ENCODE measurements at places on chromosomes 11 and 22.

DNA sequence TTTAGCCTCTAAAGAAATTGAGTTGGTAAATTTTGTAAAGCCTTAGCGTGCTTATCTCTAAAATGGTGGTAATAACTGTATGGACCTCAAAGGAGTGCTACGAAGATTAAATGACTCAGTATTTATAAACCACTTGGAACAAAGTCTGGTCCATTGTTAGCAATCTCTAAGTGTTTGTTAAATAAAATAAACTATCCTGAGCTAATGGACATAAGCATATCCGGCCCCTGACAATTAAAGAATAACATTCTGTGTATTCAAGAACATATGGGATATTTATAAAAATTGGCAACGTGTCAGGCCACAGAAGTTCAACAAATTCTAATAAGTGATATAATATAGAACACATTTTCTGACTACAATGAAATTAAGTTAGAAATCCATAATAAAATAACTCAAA, 71.0 kb downstream of the MYEOV start:
- no peak for DNase-seq

- no peak for DNase-seq
These were observed 18.8 kb downstream of the RASD2 start for GRCh38 chr22:35559354-35560005.

DNA sequence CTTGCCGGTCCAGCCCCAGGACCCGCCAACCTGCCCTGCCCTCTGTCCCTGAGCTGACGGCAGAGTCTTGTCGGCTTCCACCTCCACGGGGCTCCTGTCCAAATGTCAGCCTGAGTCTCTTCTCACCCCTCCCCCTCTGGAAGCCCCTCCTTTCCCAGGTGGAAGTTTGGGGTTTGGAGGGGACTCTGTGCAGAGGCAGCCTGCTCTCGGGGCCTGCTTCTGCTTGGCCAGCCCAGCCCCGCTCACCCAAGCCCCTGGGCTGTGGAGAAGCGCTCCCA, 31.0 kb downstream of the CTTN start:
- DNase-seq: no peak

DNA sequence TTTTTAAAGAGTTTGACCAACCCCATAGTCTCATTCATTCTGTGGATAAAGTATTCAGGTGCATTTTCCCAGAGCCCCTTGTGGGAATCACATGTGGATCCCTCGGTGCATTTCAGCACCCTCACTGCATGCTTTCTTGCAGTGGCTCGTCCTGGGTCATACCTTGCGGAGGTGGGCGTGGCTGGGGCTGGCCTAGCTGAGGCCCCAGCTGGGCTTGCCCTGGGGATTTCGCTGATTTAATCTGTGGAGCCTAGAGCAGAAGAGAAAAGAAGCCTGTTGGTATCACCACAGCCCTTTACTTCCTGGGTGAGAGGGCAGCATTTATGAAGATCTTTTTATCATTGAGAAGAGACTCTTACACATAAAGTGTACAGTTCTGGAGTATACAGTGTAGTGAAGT, 53.1 kb downstream of the FBXO7 start:
- DNase-seq: no peak

DNA sequence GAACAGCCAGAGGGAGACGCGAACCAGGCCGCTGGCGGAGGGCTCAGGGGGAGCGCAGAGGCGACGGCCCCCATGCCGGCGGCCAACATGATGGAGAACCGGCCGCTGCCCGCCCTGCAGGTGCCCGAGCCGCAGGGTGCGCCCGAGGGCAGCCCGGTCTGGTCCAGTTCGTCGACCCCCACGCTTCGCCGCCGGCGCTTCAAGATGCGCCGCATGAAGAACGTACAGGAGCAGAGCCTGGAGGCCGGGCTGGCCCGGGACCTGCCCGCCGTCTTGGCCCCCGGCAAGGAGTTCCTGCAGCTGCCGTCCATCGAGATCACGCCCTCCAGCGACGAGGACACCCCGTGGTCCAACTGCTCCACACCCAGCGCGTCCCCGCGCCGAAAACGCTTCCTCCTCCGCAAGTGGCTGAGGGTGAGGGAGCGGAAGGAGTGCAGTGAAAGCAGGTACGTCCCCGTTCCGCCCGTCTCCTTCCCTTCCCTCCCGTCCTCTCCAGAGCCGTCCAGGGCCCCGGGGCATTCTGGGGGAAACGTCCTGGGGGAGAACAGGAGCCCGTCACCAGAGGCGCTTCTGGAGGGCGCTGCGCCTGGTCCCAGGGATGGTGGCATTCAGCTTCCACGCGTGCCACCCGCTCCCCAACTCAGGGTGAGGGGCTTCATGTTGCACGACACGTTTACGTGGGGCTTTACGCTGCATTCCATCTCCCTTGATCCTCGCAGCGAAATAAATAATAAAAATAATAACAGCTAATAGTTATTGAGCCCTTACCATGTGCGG, 840 bp downstream of the GRAMD1B start:
- DNase-seq: peak; percentile 27

GRCh38 chr11:33475993-33476392, 218.8 kb downstream of the HIPK3 start:
- no peak for DNase-seq

GRCh38 chr11:76629853-76630599, 40.5 kb downstream of the LRRC32 start:
- DNase-seq: no peak

DNA sequence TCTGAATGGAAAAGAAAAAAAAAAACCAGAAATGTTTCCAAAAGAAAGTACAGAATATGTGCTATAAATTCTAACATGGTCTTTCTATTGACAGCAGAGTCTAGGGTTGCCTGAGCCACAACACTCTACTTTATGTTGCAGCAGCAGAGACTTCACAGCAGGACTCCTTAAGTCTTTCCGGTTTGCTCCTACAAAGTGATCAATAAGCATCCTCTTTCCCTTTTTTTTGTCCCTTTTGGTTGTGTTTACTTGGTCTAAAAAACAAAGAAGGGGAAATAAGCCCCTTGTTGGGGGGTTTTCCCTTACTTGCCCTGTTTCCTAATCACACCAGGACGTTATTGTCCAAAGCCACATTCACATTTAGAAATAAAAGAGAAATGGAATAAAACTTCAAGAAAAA, 163.1 kb upstream of the MPPED2 start:
- DNase-seq: no peak

DNA sequence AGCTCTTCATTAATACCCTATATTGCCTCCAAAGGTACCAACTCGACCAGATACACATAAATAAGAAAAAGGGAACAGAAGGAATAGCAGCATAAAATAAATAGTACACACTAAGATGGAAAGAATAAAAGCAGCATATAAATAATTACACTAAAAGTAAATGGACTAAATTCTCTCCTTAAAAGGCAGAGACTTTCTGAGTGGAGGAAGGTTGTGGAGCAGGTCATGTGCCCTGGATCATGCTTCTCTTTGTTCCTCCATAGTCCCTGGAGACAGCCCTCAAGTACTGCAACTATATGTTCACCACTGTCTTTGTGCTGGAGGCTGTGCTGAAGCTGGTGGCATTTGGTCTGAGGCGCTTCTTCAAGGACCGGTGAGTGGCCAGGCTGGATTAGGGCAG, 101.4 kb downstream of the CACNA1I start:
- no peak for DNase-seq

DNA sequence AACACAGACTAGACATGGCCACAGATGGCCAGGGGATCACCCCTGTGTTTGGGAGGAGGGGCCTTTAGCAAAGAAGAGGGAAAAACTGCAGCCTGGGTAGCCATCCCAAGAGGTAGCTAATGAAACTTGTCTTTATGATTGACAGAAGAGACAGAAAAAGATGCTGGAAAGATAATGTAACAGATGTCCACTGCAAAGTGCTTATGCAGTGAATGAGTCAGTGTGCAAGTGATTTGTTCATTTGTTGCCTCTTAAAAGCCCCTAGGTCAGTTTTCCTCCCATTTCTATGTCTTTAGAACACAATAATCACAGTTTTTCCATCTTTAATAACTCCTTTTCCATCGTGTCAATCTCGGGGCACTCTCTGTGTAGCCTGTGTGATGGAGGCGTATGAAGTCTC, 57.2 kb downstream of the INSC start:
- DNase-seq: no peak

GRCh38 chr11:126702987-126703386, 297.6 kb downstream of the KIRREL3 start:
- no peak for DNase-seq

GRCh38 chr11:90134478-90135003, at the start of gene NAALAD2:
Gene NAALAD2 (plus strand): TSS chr11:90134663. CDS start chr11:90134759, 96 bp downstream.
- no peak for DNase-seq

DNA sequence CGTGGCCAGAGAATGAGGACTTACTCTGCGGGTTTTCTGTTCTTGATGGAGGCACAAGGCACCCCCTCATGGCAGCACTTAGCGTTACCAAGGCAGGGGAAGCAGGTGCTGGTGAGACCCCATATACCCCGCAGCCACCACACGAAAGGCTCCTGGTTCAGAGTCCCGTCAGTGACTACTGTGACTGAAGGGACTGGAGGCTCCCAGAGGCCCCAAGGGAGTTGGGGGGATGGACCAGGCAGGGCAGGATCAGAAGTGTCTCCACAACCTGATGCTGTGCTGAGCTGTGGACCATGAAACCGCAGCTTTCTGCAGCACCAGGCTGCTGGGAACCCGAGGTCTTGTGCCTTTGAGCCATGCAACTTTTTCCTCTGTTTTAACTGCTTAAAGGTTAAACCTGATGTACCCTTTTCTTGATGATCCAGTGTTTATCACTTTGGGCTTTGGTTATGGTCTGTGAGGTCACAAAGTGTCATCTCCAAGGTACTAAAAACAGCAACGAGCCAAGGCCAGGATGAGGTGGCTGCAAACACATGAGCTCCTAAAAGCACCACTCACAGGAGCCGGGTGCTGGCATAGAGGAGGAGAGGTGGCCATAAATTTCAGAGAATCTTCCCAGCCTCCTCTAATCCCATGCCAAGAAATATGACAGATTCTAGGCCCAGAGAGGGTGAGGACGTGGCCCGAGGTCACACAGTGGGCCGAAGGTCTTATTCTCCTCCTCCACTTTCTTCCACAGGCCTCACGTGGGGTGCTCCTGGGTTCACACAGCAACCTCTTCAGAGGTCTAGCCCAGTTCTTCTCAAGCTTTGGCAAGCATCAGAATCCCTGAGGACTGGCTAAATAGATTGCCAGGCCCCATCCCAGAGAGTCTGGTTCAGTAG, 4.2 kb upstream of the LRRC32 start:
- DNase-seq: no peak

GRCh38 chr11:110134110-110134509, 40.9 kb downstream of the ZC3H12C start:
- no peak for DNase-seq

- DNase-seq: no peak
These were observed 96.2 kb downstream of the RASSF10 start for GRCh38 chr11:13105237-13105844.

GRCh38 chr11:114132944-114133394, 73.5 kb downstream of the ZBTB16 start:
- DNase-seq: no peak

- DNase-seq: no peak
These were observed 35.1 kb downstream of the APOL3 start for GRCh38 chr22:36125434-36125833.

- DNase-seq: no peak
These were observed 26.5 kb downstream of the RPL27A start for GRCh38 chr11:8709002-8709672.

GRCh38 chr11:43962383-43963278, 20.2 kb downstream of the C11orf96 start:
- DNase-seq: no peak

- no peak for DNase-seq
These were observed 1020.5 kb downstream of the BRD1 start for GRCh38 chr22:48807155-48807554.

- no peak for DNase-seq
These were observed 34.1 kb downstream of the CSNK2A3 start for GRCh38 chr11:11318961-11319360.

DNA sequence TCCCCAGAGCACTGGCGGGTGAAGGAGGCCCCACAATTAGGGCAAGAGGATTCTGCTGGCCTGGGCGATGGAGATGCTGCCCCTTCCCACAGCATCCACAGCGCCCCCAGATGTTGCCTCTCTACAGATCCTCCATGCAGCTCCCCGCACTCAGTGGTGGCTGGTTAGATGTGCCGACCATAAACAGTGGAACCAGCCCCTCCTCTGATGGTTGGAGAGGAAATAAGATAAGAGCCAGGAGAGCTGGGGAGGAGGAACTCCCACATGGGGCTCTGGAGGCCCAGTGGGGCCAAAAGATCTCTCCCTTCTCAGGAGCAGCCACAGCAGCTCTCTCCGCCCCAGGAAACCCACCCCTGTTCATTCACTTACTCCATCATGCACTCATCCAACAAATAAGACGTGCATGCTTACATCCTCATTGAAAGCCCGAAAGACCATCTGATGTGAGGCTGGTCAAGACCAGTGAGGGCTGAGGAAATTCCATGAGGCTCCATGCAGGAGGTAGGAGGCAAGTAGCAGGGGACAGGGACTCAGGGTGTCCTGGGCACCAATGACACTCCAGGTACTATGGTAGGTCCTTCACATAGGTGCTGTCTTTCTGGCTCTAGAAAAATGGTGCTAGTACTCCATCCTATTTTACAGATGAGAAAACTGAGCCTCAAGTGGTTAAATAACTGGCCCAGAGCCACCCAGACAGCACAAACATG, 1.5 kb downstream of the PTGDR2 start:
- DNase-seq: no peak

- no peak for DNase-seq
These were observed 3.6 kb upstream of the ARRB1 start for GRCh38 chr11:75355051-75355450.

GRCh38 chr11:60959431-60959830, 7.5 kb upstream of the SLC15A3 start:
- DNase-seq: no peak

- no peak for DNase-seq
These were observed 30.6 kb upstream of the TSKU start for GRCh38 chr11:76752321-76753143.

- DNase-seq: no peak
These were observed 29.4 kb downstream of the IL18 start for GRCh38 chr11:112134473-112134872.

DNA sequence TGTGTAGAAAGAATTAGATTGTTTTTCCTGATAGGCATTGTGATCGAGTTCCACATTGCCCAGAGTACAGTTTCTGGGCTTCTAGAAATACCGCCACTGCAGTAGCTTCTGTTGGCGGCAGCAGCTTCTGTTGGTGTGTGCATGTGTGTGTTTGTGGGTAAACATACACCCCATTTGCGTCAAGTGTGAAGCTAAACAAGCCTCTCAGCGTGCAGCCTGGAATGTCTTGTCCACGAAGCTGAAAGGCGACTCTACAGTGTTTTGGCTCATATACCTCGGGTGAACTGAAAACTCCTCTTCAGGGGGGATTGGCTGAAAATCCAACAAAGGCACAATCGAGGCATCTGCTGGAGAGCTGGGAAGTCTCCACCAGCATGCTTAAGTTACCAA, 112.0 kb upstream of the E2F8 start:
- DNase-seq: no peak

All from activated naive CD4-positive, alpha-beta T cell (primary cell).